EL (cell line): ENCODE measurements at places on chromosomes 12 and 14.
A peak's percentile ranks its signal among the peaks of the same experiment; 100 is the strongest.

- DNase-seq = no peak
Measured at GRCh38 chr12:131818821-131819585, 9.2 kb upstream of the MMP17 start.

DNA sequence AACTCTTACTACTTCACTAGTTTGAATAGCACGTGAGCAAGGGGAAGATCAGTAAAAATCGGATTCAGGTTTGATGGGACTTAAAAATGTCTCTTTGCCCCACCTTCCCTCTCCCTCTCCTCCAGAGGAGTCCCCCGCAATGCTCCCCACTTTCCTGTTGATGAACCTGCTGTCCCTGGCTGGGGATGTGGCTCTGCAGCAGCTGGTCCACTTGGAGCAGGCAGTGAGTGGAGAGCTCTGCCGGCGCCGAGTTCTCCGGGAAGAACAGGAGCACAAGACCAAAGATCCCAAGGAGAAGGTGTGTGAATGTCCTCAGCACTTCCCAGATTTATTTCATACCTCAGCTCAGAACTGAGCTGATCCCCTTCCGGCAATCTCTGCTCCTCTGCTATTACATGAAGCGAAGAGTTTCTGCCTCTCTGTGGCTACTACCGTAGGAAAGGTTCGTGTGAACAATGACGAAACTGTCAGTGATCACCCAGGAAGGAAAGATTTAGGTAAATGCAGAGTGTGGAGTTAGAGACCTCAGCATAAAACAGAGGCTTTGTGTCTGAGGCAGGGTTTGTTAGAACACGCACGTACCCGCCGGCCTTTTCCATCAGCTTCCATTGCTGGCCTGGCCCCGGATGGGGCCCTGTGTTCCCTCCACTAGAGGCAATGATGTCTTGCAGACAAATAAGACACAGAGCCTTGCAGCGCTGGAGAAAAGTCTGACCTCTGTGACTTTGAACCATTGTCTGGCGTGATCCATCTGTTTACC is 7.4 kb upstream of the GAPDH start:
- DNase-seq = no peak

DNA sequence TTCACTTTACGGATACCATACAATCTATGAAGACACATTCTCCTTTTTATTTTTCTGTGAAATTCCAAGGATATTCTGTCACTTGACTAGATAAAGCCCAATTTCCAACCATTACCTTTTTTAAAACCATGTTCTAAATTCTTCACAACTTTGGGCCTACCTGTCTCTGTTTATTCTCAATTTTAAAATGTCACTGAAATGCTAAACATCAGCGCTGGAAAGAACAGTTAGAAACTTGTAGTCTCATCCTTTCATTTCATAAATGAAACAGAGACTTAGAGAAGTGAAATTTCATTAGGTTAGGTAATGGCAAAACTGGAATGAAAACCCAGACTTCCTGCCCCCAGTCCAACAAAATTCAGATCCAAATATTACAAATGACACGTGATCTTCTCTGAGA is 396.2 kb downstream of the CCDC91 start:
- no peak for DNase-seq

GRCh38 chr14:35556548-35556947 is 22.6 kb downstream of the INSM2 start:
- no peak for DNase-seq

GRCh38 chr12:105562199-105562971 is 231.9 kb downstream of the C12orf75 start:
- peak; percentile 54 for DNase-seq

GRCh38 chr14:52602131-52602530 is 49.5 kb downstream of the GPR137C start:
- no peak for DNase-seq

GRCh38 chr14:105294142-105294597 is 6.6 kb downstream of the BRF1 start:
- no peak for DNase-seq
